ENCODE measurements at places on chromosomes 1 and 21.

GRCh38 chr1:69570356-69570755, 2.6 kb downstream of the LRRC7 start:
- no peak for DNase-seq

DNA sequence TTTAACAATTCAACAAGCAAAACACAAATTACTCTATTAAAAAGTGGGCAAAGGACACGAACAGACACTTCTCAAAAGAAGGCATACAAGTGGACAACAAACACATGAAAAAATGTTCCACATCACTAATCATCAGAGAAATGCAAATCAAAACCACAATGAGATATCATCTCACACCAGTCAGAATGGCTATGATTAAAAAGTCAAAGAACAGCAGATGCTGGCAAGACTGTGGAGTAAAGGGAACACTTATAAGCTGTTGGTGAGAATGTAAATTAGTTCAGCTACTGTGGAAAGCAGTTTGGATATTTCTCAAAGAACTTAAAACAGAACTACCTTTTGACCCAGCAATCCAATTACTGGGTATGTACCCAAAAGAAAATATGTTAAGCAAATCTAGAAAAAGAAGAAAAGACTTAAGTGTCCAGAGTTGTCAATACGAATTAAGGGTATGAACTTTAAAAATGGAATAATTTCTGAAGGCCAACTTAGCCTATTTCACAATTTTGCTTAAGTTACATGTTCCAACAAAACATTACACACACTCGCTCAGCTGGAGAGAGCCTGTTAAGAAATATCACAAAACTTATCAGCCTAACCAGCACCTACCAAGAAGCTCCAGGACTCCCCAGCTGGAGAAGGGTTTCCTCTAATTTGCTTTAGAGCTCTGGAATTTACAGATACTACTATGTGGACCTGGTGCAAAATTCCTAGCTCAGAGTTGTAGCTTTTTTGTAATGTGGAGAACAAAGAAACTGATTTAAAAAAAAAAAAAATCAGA, 232.1 kb downstream of the DUSP10 start:
- no peak for DNase-seq

DNA sequence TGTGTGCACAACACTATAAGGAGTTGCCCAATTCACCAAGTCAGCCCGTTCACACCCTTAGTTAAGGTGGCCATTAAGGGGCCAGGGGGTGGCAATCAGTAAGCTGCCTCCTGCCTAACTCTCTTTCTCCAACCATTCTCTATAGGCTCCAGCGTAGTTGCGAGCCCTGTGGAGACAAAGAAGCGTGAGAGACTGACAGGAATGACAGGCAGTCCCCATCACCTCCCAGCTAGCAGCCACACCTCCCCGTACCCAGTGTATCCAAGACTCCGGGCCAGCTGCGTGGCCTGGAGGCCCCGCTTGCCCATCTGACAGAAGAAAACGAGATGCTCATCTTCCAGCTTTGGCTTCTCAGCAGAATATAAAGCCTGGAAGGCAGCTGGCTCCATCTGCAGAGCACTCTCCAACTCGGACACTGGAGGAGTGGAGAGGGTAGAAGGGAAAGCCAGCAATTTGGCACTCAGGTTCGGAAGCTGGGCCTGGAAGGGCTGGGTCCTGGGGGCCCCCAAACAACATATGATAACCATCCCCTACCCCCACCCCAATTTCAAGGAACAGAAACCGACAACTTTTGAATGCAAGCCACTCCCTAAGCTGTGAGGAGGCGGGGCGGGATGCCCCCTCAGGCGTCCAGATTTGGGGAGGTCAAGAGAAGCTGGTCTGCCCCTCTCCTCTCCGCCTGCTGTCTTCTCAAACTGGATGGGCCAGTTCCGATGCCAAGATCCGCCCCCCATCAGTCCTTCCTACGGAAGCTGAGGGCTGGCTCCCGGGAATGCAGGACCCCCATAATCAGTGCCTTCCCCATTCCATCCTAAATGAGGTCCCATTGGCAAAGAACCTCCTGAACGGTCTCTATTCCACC, 872 bp downstream of the TSTD1 start:
- DNase-seq: no peak

DNA sequence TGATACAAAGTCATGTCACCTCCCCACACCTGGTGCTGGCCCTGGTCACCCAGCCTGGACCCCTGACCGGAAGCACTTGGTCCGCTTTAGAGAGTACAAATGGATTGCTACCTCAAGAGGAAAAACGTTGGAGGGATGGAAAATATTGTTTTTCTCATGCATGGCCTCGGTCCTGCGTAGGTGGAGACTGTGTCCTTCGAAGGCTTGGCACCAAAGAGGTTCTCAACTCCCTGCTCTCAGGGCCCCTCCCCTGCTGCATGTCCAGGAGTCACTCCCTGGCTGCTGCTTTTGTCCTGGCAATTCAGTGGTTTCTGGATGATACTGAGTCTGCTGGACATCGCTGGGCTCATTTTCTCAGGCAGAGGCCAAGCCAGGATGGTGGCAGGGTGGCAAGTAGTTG, 529.8 kb downstream of the KIF26B start:
- no peak for DNase-seq

GRCh38 chr1:22217811-22218460, 75.0 kb upstream of the WNT4 start:
- DNase-seq: no peak

DNA sequence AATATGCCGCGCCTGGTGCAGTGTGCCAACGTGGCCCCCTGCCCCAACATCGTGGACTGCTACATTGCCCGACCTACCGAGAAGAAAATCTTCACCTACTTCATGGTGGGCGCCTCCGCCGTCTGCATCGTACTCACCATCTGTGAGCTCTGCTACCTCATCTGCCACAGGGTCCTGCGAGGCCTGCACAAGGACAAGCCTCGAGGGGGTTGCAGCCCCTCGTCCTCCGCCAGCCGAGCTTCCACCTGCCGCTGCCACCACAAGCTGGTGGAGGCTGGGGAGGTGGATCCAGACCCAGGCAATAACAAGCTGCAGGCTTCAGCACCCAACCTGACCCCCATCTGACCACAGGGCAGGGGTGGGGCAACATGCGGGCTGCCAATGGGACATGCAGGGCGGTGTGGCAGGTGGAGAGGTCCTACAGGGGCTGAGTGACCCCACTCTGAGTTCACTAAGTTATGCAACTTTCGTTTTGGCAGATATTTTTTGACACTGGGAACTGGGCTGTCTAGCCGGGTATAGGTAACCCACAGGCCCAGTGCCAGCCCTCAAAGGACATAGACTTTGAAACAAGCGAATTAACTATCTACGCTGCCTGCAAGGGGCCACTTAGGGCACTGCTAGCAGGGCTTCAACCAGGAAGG, 4.3 kb downstream of the GJB3 start:
- DNase-seq: no peak

DNA sequence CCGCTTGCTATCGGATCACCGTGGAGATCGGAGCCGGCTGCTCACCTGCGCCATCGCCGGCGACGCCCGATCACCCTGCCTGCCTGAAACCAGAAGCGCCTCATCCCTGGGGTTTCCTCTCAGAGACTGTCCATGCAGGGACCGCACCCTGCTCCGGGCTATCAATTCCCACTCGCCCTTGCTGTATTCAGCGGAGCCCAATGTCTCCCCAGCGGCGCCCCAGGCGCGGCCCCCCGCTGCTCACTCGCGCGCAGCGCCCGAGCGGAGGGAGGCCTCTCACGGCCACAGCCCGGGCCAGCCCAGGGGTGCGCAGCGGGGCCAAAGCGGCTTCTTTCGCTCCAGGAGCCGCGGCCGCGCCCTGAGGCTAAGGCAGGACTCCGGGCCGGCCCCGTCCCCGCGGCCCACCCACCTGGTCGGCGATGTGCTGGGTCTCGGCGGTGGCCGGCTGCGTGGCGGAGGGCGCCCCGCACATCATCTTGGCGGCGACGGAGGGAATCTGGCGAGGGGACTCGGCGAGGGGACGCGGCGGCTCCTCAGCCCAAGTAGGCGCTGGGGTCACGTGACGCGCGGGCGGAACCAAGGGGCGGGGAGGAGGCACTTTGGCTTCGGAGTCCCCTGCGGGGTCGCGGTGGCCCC, at the start of gene CSTB:
TSS of gene CSTB (minus strand) at position 514 of the 636 bp plus-strand sequence. CDS start at position 475, 39 bp downstream.
- peak; percentile 77 for DNase-seq

DNA sequence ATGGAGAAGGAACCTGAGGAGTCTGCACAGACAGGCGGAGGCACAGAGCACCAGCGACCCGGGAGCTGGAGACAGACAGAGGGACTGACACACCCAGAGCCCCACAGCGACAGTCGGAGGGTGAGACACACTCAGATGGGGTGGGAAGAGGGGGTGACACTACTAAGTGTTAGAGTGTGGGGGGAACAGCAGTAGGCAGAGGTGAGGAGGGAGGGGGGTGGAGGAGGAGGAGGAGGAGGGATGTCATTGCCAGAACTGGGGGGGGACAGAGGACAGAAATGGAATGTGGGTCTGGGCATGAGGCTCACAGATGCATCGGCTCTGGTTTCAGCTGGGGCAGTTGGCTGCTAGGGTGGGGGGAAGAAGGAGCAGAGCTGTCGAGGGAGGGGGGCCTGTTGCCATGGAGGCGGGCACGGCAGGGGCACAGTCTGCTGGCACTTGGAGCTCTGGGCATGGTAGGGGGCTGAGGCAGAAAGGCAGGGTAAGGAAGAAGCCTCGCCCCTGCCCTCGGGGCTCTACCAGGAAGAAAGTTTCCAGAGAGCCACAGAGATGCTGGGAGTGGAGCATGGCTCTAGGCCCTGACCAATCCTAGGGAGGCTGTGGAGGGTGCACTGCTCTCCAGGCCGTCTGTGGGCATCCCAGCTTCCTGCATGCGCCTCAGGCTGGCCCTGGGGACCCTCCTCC, 37.3 kb downstream of the AHDC1 start:
- no peak for DNase-seq

DNA sequence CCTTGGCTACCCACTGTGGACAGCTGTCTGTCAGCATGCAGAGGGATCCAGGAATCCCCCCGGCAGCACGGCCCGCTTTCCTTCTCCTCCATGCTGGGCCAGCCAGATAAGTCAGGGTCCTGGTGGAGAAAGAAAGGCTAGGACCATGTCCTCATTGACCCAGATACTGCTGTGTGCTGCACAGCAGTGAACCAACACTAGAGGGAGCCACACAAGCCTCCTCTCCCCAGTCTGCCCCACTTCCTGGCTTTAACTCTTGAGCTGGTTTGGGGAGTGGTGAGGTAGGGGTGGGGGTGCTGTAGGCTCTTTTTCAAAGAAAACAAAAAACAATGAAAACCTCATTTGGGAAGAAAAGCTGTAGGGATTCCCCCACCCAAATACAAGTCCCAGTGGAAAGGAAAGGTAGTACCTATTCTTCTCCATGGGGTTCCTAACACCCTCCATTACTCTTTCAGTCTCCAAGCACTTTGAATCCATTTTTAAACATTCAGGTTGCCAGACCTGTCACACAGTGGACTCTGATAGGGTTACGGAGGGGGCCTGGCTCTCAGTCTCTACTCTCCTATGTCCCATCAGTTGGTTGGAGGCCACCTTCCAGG, 84.9 kb upstream of the CD1D start:
- no peak for DNase-seq

DNA sequence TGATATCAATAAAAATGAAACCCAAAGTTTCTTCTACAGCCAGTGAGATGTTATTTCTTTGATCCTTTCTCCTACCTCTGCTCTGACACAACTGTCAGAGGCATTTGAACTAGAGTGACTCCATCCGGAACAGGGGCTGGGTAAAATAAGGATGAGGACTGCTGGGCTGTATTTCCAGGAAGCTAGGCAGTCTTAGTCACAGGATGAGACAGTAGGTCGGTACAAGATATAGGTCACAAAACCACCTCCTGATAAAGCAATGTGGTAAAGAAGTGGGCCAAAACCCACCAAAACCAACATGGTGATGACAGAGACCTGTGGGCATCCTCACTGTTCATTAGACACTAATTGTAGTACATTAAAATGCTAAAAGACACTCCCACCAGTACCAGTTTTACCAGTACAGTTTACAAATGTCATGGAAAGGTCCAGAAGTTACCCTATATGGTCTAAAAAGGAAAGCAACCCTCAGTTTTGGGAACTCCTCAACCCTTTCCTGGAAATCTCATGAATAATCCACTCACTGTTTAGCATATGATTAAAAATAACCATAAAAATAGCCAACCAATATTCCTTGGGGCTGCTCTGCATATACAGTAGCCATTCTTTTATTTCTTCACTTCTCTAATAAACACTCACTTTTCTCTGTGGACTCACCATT, 96.7 kb downstream of the GABPA start:
- no peak for DNase-seq

- no peak for DNase-seq
Observed at GRCh38 chr1:93676427-93676826, 5.2 kb downstream of the BCAR3 start.

DNA sequence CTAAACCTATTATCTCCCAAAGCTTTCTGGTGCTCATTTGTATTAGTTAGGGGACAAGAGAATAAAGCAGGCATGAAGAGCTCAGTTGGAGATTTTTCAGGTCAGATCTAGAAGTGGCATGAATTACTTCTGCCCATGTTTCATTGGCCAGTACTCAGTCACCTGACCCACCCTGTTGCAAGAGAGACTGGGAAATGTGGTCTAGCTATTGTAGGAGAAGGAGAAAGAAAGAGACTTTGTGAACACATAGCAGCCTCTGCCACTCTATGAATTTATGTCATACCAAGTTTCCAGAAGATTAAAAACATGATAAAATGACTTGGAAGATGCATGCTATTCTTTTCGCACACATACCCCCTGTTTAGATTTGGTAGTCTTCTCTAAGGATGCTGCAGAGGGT, 302.3 kb upstream of the RUNX1 start:
- no peak for DNase-seq

DNA sequence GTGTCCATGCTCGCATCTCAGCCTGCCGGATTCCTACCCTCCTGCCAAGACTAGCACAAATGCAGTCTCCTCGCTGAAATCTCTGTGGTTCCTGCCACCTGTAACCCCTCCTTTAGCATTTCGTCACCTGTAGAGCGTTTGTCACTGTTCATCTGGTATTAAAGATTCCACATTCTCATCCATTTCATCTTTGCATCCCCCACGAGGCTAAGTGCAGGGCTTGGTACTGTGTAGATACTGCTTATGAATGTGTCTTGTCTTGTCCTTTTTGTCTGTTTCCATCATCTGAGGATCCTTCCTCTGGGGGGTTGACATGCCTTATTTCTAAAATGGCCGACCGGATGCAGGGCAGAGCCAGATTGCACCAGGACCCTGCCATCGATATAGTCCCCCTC, 53.7 kb upstream of the DNAJC6 start:
- no peak for DNase-seq

- DNase-seq: no peak
Observed at GRCh38 chr1:30892671-30893073, 15.9 kb downstream of the SDC3 start.

GRCh38 chr1:39900662-39901463, 854 bp downstream of the MYCL start:
- no peak for DNase-seq

GRCh38 chr21:29496337-29496736, 197.6 kb downstream of the BACH1 start:
- DNase-seq: no peak

All from stimulated activated CD8-positive, alpha-beta memory T cell treated with anti-CD3 and anti-CD28 coated beads, Interleukin-7, amount 100 ng/mL, for 1 hour (primary cell).